ENCODE measurements at places on chromosomes 6 and 20.

DNA sequence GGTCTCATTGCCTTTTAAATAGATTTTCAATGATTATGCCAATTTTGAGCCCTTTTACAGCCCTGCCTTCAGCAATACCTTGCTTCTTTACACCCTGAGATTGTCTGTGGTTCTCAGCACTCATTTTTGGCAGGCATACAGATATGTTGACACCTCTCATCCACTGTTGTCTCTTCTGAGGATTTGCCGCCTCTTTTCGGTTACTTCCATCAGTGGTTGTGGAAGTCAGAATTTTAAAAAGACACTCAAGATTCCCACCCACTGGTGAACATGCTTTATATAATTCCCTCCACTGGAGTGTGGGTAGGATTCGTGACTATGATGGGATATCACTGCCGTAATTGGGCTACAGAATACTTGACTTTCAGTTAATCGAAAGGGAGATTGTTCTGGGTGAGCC, 37.4 kb upstream of the KIF13A start:
- DNase-seq = no peak

DNA sequence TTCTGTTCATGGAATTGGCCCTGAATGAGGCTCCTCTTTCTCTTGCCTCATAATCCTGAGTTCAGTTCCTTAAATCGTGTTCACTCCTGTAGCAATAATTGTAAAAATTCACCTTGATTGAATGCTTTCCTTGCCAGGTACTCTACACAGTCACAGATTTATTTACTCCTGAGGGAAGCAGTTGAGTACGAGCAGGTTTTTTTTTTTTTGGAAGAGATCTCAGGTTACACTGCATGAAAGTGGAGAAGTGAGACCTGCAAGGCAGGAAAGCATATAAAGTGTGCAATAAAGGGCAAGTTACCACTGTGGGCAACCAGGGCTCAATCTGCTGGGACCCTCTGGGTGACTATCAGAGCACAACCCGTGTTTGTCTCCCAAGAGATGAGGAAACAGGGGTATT, 93.0 kb upstream of the DOK5 start:
- no peak for DNase-seq

DNA sequence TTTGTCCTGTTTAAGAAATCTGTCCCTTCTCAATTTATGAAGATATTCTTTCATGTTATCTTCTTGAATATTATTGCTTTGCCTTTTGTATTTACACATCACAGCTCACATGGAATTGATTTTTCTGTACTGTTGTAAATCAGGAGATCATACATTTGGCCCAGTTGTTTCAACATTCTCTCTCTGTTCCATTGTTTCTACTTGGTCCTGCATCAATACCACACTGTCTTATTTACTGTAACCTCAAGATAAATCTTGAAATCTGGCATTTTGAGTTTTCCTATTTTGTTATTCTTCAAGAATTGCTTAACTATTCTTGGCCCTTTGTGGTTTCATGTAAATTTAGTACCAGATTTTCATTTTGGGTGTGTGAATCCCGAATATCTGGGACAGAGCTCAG, 121.7 kb upstream of the CCN2 start:
- DNase-seq = no peak

DNA sequence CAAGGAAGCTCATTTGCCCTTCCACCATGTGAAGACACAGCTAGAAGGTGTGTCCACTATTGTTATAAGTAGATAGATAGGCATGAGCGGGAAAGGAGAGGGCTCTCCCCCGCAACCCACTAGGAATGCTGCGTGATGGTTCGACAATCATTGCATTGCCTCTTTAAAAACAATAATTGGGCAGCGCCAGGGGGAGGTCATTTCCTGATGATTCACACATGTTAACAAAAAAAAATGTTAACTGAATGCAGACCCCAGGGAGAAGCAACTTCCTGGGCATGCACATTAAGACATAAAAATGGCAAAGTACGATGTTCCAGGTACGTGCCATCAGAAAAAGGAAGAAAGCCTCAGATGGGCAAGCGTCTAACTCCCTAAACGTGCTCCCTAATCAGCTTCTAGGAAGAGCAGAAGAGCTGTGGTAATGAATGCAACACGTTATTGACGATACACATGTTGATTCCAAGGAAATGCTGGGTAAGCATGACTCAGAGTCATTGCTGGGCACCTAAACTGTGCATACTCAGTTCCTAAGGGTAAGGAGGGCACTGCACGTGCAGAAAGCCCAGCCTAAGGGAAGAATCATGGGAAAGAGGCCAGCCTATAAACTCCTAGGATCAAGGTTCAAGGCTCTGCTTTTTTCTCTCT, 113.7 kb downstream of the FAM217A start:
- DNase-seq = no peak

DNA sequence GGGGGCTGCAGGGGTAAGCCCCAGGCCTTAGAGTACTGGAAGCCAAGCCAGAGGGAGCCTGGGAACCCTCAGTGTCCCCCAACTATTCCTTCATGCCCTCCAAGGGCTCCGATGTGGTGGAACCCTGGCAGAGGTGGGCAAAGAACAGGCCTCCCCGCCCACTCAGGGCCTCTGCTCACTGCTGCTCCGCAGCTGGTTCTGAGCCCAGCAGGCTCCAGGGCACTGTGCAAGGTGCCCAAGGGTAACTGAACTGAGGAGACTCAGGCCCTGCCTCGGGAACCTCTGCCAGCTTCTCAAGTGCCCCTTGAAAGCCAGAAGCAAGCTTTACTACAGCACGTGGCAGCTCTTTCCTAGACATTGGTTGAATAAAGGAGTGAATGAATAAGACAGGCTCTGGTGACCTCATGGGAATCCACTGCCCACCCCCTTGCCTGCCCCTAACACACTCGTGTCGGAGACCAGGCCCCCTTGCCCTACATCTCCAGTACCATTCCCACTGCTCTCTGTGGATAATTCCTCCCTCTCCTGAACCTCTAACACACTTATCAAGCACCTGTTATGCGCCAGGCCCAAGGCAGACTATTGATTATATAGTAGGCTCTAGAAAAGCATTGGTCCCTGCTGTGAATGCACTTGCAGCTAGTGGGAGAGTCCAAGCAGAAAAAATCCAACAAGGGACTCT, 55.0 kb downstream of the TOX2 start:
- DNase-seq = no peak

DNA sequence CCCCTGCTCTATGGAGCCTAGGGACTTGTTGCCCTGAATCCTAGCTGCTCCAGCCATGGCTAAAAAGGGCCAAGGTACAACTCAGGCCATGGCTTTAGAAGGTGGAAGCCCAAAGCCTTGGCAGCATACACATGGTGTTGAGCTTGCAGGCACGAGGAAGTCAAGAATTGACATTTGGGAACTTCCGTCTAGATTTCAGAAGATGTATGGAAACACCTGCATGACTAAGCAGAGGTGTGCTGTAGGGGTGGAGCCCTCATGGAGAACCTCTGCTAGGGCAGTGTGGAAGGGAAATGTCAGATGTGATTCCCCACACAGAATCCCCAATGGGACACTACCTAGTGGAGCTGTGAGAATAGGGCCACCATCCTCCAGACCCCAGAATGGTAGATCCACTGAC, 95.1 kb upstream of the TMEM170B start:
- no peak for DNase-seq

GRCh38 chr6:127120787-127121636, 2.5 kb downstream of the RSPO3 start:
- DNase-seq = no peak

DNA sequence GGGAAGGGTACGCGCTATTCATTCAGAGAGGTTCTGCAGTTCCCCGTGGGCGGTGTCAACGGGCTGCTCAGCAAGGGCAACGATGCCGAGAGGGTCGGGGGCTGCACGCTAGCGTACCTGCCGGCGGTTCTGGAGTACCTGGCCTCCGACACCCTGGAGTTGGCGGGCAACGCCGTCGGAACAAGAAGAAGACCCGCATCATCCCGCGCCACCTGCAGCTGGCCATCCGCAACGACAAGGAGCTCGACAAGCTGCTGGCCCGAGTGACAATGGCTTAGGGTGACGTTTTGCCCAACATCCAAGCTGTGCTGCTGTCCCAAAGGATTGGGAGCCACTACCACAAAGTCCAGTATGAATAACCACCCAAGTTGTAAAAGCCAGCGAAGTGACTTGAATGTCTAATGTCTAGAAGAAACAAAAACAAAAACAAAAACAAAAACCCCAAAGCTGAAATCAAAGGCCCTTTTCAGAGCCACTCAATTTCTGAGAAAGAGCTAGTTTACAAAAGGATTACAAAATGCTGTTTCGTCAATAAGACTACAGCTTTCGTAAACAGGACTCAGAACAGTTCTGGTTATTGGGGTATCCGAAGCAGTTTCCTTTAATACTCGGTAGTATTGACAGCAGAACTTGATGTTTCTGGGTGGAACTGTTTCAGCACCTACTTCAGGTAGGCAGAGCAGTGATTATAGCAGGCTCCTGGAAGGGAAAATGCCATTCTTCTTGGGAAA, 21.9 kb upstream of the SLC17A4 start:
- no peak for DNase-seq

- no peak for DNase-seq
These were observed 82.9 kb upstream of the FOXP4 start for GRCh38 chr6:41463062-41463930.

- no peak for DNase-seq
These were observed 831.8 kb downstream of the MAFB start for GRCh38 chr20:39857187-39857586.

DNA sequence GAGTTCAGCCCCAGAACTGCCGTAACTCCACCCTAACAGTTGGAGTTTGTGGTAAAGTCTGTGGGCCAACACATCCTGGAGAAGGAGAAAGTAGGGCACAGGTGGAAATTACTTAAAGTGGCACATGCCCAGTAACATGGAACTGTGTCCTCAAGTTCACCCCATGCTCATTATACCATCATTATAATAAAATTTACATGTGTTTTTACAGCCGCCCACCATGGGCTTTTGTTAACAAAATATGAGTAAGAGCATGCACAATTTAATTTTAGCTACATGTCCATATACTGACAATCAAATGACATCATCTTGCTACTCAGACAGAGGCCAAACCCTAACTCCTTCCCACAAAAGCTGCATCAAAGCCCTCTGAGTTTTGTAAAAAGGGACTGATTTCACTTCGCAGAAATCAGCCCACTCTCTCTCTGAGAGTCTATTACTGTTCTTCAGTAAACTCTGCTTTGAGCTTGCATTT, 17.3 kb upstream of the ELOVL4 start:
- no peak for DNase-seq

DNA sequence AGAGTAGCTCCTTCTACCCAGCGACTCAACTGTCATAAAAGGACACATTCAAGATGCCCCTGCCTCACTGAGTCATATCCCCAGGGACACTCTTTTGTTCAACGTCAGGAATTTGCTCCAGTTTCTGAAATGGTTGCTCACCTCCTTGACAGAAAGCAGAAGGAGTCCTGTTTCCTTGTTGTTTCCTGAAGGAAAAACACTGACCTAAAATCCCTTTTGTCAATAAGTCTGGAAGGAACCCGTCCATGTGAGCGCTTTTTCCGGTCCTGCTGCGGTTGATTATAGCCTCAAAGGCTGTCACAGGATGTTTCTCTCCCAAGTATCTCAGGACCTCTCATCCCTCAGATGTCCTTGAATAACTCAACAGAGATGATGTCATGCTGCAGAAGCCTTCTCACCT, 113.6 kb upstream of the PLEKHG1 start:
- no peak for DNase-seq

DNA sequence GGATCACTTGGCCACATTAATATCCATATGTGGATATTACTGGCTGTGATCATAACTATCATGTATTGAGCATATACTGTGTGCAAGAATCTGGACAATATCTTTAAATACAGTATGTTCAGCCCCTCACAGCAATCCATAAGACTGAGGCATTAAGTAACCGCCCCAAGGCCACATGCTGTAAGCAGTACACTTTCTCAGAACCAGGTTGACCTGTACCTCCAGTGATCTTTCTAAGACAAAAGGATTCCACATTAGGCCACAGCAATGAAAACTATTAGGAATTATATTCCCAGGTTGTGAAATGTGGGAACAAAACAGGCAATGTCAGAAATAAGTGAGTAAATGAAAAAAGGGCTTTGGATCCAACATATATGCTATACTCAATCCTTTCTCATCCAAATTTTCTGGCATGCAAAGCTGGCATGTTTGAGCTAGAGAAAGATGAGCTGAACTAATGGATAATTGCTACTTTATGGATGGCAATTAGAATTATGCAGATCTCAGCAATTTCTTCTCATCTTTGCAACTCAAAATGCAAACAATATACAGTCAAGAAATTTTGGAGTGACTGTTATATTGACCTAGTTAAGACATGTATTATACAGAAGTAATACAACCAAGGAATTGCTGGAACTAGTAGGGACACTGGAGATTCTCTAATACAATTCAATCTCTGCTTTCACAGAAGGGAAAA, 86.9 kb downstream of the KIF6 start:
- DNase-seq = no peak

DNA sequence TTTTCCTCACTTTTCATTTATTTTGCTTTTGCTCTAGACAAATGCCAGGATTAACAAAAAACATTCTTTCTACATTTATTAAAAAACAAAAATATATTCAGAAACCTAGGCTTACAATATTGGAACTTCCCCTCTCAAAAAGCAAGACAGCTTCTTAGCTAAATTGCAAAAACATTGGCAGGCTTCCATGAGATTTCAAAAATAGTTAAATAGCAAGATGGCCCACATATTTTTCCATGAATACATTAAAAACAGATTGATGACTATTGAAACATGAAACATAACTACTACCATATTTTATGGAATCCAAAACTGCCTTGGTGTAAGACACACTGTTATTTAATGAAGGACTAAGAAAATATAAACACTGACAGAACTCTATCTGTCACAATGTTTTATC, 92.0 kb downstream of the LY86 start:
- no peak for DNase-seq

DNA sequence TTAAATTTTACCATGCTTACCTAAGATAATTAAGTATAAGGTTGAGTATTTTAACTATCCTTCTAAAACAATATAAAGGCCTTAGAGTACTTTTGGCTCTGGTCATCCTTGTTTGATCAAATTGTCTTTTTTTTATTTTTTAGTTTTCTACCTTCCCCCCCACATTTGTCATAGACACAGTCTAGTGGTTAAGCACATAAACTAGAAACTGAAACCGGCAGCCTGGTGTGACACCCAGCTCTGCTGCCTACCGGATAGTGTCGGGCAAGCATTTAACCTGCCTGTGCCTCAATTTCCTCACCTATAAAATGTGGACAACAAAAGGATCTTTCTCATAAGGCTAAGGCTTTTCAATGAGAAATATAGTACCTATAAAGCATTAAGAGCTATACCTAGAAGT, 21.6 kb upstream of the TULP4 start:
- DNase-seq = no peak

DNA sequence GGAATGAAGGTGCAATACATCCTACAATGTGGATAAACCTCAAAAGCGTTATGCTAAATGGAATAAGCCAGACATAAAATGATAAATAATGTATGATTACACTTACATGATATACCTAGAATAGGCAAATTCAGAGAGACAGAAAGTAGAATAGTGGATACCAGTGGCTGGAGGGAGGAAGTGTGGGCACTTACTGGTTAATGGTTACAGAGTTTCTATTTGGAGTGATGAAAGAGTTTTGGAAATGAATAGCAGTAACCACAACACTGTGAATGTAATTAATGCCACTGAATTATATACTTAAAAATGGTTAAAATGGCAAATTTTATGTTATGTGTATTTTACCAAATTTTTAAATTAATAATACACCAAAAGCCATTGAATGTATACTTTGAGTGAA, 71.4 kb upstream of the CST7 start:
- DNase-seq = no peak
